ENCODE measurements at places on chromosomes 6 and 20.

- DNase-seq, result peak; percentile 89
Measured at GRCh38 chr20:37598100-37598543, 70.4 kb upstream of the BLCAP start.

DNA sequence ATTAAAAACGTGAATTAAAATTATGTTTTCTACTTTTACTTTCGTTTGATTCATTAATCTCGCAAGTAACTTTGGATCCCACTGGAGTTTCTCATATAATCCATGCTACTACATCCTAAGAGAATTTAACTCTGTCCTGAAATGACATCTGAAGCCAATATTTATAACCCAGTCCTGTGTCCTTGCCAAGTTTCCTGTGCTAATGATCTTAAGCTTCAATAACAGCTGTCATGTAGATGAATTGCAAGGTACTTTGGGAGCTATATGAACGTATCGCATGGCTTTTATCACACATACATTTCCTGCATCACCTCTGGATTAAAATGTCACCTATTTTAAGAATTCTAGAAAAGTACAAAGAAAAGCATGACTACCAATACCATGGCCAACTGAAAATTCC, 833.8 kb upstream of the CITED2 start:
- DNase-seq, result peak; percentile 97

DNA sequence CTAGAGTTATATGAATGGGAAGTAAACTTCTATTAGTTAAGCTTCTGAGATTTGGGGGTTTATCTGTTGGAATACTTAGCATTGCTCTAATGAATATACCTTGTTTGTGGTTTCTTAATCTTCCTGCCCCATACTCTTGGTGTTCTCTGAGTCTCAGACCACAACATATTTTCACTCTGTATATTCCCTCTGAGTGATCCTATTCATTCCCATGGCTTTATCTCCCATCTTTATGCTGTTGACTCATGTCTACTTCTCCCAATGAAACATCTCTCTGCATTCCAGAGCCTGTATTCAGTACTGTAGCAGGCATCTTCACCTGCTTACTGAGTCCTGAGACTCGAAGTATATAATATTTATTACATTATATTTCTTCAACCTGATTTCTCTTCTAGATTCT, 283.7 kb upstream of the MAP3K7 start:
- no peak for DNase-seq

DNA sequence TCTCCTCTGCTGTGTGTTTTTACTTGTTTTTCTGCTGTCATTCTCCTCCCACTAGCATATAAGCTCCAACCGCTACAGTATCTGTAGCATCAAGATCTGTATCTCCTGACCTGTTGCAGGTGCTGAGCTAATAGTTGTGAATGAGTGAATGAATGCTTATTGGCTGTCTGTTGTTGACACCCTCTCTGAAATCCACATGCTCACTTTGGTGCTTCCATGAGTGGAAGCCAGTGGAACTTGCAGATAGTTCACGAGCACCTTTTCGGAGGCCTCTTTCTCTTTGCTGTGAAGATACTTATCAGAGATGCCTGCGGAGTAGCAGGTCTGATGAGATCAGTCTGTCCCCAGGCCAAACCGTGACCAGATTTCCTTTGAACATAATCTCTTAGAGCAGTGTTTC, 117.3 kb downstream of the EYA2 start:
- no peak for DNase-seq

DNA sequence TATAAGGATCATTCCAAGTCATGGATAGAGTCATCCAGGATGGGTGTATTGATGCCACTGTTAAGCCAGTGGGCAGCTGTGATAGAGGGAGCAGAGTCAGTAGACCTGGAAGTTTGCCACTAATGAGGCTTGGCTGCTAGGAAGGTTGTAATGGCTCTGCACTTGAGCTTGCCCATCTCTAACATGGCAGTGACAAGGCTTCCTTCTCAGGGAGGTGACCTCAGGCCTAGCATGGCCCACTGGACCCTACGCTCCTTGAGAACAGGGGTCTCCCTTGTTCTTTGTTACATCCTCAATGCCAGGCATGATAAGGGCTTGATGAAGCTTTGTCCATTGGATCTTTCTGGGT, 155.1 kb downstream of the CD83 start:
- no peak for DNase-seq

- DNase-seq, result no peak
Measured at GRCh38 chr20:47886454-47887041, 101.3 kb upstream of the SULF2 start.

- no peak for DNase-seq
Measured at GRCh38 chr6:127365874-127366273, 22.5 kb upstream of the ECHDC1 start.

DNA sequence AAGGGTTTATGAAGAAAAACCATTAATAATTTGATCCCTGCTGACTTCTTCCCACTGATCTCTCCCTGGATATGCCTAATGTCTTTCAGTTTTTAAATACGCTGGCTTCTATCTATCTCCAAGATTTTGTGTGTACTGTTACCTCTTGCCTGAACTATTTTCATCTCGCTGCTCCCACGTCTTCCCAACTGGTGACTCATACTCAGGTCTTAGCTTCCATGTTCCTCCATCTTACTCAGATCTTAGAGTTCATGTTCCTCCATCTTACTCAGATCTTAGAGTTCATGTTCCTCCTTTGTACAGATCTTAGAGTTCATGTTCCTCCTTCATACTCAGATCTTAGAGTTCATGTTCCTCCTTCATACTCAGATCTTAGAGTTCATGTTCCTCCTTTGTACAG, 21.6 kb downstream of the GPR6 start:
- no peak for DNase-seq

- no peak for DNase-seq
Measured at GRCh38 chr6:1230689-1231605, 81.0 kb upstream of the FOXQ1 start.

DNA sequence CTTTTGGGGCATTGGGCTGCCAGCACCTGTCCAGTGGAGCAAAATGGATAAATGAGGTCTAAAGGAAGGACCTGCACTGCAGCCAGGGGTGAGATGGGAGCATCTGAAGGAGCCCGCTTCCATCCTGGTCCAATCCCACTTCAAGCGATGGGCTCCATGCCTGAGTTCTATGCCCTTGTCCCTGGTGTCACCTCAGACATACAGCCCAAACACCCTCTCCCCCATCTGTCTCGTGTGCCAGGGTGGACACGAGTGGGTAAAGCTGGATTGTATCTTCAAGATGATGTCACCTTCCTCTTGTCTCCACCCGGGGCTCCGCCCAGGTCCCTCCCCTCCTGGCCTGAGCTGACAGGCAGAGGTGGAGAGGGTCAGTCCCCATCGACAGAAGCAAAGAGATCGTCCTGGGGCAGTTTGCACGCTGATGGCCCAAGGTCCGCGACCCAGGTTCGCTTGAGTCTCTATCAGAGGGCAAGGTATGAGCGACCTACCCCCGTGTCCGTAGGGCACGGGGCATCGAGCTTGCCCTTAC, 544 bp downstream of the SMIM29 start:
- DNase-seq, result peak; percentile 43

DNA sequence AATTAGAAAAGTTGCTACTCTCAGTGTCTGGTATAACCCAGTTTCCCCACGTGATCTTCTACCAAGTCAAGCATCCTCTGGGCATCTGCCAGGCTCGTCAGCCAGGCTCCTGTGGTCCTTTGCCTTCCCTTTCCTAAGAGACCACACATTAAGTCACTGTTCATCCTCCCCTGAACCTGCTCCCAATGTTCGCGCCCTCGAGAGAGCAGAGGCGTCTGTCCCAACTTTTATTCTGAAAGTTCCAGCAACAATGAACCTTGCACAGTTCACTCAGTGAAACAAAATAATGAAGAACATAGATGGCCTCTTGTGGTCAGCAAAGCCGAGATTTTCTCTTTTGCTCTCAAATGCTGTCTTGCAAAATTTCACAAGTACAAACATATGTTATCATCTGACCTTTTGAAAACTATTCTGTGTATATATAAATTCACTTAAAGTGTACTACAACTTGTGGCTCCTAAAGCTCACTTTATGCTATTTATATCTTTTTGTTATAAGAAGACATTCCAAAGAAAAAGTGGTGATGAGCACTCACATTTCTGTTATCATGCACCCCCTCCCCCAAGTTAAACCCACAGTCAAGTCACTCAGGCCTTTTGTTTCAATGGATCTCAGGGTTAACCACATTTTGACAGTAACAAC, 39.2 kb upstream of the NHSL1 start:
- DNase-seq, result no peak

GRCh38 chr6:129969064-129969463, 49.3 kb upstream of the L3MBTL3 start:
- no peak for DNase-seq
